Stimulated activated CD4-positive, alpha-beta T cell treated with anti-CD3 and anti-CD28 coated beads, Interleukin-4, amount 100 ng/mL, for 48 hours (primary cell): ENCODE measurements at places on chromosomes 7 and 10.

GRCh38 chr10:51214207-51215196 is 140.2 kb downstream of the PRKG1 start:
- DNase-seq: no peak

GRCh38 chr7:20927976-20928375 is 141.3 kb upstream of the SP8 start:
- no peak for DNase-seq

GRCh38 chr10:60589376-60589775 is 188.9 kb upstream of the CDK1 start:
- DNase-seq: no peak

- DNase-seq: no peak
Observed at GRCh38 chr7:10571759-10572158, 401.9 kb upstream of the PHF14 start.

GRCh38 chr7:140455743-140456142 is 23.6 kb downstream of the MKRN1 start:
- DNase-seq: no peak

- no peak for DNase-seq
Observed at GRCh38 chr7:25305831-25306230, 77.5 kb upstream of the NPVF start.

DNA sequence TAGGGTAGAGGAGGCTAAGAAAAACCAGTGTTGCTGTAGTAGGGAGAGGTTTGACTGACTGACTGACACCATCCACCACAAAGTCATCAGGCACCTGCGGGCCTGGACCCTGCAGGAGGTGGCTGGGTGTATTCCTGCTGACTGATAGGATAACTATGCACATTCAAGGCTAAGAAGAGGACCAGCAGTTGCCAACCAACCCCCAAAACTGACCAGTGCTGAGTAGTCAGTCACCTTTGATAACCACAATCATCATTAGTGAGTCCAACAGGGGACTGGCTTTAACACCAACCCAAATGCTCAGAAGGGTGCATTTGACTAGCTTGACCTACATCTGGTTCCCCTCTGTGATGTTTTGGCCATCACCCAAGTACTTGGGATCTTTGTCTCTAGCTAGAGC is 30.5 kb downstream of the PLXNA4 start:
- DNase-seq: no peak

DNA sequence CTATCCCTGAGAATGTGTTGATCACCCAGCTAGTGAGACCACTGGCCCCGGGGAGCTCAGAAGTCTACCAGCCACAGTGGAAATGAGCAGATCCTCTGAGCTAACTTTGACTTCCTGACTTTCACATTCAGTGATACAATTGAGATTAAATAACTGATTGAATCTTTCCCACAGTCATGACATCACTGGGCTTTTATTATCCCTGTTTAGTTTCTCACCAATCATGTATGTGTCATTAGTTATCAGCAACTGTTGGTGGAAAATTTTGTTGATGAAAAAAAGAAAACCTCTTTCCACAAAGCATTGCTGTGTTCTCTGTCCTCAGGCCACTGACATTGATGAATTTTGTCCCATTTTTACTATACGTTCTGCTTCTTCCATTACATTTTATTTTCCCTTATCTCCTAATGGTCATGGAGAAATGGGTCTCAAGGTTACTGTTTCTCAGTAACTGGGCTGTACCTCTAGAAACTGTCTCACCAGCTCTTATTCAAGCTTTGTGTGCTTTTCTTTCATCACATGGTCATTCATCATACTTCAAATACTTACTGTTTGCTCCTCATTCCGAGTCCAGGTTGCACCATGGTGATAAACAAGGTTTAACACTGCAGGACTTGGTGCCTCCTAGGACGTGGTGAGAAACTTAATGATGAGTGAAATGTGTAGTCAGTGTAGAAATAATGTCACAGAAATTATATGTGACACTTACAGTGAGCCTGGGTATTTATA is 304.7 kb downstream of the CDK14 start:
- no peak for DNase-seq

DNA sequence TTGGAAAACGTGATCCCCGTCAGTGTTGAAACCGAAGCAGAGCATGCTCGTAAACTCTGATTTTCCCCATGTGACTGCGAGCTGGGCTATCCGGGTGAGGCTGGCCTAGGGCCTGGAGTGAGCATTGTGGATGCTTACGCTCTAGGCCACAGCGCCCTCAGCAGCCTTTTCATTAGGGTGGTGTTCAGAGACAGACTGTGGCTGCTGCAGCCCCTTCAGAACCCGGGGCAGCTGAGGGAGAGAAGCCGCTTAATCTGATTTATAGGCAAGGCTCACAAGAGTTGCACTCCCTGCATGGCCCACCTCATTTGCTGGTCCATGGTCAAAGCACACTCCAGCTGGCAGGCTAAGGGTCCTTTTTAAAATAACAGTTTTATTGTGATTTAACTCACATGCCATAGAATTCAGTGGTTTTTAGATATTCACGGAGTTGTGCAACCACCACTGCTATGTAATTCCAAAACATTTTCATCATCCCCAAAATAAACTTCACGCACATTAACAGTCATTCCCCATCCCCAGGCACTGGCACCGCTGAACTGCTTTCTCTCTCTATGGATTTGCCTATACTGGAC is 72.5 kb downstream of the SYPL1 start:
- no peak for DNase-seq

GRCh38 chr10:100828738-100829096 is 83.3 kb downstream of the PAX2 start:
- no peak for DNase-seq

GRCh38 chr7:29793507-29793906 is 12.8 kb upstream of the WIPF3 start:
- DNase-seq: no peak

GRCh38 chr7:50181081-50181480 is 88.0 kb upstream of the ZPBP start:
- DNase-seq: no peak

DNA sequence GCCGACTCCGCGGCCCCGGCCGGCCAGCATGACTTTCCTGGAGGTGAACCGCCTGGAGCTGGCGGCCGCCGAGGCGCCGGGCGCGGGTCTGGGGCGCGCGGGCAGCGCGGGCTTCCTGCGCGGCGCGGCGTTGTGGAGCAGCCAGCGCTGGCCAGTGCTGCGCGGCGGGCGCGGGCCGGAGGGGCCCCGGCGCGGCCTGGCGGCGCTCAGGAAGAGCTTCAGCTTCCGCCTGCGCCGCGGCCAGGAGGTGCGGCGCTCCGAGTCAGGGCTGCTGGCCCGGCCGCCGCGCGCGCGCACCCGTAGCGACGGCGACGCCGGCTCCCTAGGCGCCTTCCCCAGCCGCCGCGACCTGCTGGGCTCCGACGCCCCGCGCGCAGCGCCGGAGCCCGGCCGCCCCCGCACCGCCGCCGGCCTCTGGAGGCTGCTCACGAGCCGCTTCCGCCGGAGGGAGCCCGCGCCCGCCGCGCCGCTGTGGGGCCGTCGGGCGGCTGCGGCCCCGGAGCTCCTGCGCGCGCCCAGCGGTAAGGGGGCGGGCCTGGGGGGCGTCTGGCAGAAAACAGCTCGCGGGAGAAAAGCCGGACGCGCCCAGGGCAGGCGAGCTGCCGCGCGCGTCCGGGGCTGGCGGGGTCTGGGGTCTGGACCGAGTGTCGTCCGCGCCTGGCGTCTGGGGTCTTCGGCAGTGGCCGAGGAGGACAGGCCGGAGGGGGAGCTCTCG is 29.0 kb downstream of the AGAP3 start:
- DNase-seq: peak; percentile 36

- DNase-seq: no peak
Observed at GRCh38 chr7:91316426-91316825, 52.2 kb downstream of the FZD1 start.

DNA sequence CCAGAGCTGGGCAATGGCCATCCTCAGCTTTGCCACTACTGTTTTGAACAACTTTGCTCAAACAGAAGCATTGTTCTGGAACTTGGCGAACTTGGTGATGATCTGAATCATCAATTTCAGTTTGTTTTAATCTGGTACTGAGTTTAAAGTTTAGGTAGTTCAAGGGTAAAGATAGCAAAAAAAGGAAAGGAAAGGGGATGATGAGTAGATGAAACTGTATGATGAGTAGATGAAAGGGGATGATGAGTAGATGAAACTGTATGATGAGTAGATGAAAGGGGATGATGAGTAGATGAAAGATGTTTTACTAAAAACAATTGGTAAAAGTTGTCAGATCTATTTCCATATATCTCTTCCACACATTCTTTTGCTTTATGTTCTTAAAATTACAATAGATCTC is 737.0 kb downstream of the LRMDA start:
- DNase-seq: no peak

DNA sequence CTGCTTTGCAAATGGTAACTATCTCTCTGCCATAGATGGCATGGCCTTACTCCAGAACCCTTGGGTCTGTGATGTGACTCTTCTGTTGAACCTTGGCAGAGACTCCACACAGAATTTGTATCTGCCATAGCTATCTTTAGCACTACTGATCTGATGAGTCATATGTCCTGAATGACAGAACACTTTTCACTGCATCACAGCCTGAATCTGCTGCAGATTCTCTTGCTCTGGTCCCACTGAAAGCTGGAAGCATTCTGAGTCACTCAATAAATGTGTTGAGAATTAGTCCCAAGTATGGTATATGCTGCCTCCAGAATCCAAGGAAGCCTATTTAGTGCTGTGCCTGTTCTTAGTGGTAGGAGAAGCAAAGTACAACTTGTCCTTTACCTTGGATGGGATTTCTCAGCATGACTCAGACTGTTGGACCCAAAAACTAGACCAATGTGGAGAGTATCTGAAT is 39.5 kb upstream of the ANKRD1 start:
- DNase-seq: no peak

DNA sequence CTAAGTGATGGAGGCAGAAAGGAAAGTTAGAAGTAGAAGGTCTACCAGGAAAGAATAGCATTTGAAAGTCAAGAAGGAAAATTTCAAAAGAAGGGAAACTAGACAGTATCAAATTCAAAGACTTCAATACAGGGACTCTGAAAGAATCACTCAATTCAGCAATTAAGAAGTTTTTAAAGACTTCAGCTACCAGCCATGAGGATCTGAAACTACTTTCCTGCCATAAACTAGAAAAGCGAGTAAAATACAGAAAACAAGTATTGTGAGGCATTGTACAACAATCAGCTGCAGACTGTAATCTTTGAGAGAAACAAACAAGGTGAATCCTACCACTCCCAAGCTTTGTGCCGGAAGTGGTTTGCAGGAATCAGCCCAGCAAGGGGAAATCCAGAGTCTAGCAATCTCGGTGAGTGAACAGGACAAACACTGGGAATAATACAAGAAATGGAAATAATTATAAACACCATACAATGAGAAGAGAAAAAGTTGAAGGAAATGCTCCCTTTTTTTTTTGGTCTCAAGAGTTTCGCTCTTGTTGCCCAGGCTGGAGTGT is 62.4 kb downstream of the ARHGAP12 start:
- no peak for DNase-seq

DNA sequence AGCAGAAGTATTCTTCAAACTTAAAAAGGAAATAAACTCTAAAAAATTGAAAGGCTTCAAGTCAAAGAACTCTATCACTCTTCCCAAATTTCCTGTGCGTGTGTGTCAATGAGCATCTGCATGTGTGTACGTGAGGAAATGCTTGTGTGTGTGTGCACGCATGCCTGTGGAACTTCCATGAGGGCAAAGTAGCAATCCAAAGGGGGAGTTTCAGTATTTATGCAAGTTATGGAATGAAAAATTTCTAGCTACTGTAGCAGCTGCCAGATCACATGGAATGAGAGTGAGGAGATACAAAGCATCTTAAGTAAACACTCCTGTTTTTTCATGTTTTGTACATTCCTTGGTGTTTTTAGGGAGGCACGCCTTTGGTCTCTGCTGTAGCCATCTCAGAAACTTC is 152.6 kb downstream of the RAPGEF5 start:
- DNase-seq: no peak

DNA sequence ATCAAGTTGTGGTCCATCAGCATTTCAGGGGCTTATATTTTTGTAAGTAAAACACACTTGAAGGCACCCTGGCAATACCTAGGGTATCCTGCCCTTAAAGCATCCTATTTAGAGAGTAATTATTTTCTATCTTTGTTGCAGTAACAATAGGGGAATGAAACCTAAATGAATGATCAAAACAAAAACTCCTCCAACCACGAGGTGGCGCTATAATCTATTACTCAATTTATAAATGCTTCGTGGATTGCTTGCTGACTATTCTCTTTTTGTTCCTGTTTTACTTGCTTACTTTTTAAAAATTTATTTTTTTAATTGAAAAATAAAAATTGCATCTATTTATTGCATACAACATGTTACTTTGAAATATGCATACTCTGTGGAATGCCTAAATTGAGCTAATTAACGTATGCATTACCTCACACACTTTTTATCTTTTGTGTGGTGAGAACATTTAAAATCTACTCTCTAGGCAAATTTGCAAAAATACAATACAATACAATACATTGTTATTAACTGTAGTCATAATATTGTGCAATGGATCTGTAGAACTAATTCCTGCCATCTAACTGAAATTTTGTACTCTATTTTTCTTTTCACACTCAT is 147.7 kb upstream of the BMPER start:
- peak; percentile 14 for DNase-seq

GRCh38 chr10:30495687-30496086 is 61.7 kb downstream of the MAP3K8 start:
- DNase-seq: no peak

DNA sequence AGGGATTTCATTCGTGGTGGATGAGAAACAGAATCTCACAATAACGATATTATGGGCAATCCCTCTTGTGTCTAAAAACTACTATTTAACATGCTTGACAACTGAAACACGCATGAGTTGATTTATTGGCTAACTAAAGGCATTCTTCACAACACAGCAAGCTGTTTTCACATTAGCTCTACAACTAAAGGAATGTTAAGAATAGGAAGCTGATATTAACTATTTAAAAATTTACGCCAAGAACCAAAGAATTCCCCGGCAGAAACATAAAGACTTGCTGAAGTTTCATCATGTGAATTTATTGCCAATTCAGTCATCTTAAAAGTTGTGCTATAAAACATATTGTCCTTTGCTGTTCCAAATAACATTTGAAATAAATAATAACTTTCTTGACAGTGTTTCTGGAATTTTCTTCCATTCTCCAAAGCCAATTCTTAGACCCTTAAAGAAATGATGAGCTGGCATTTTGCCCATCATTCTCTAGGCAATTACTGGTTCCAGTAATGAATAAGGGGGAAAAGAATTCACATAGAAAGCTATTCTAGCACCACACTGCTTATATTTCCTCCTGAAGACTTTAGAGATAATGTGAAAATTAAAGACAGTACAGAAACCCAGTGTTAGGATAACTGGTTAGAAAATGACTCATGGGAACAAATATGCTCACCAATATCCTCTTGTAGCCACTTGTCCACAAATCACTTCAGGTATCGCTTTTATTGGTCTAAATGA is 233.1 kb downstream of the PARD3 start:
- DNase-seq: no peak

- no peak for DNase-seq
Observed at GRCh38 chr10:80197972-80198916, 7.1 kb downstream of the ANXA11 start.

- DNase-seq: no peak
Observed at GRCh38 chr10:78745441-78745840, 323.3 kb upstream of the ZMIZ1 start.

- DNase-seq: no peak
Observed at GRCh38 chr10:66678521-66678920, 247.3 kb upstream of the LRRTM3 start.
